HuH-7 (cell line): ENCODE measurements at places on chromosomes 4 and X.

DNA sequence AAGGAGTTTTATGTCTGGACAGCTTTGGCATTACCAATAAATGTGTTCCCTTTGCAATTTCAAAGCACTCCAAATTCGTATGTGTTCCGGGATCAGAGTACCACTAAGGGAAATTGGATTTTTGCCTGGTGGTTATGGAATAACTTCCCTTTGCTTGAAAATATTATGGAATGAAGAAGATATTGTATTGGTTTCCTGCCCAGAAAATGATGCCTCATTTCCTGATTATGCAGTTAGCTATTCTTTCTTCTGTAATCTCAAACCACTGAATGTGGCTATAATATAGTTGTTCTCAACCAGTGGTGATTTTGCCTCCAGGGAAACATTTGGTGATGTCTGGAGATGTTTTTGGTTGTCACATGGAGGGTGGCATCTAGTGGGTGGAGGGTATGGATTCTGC lies 142.9 kb downstream of the PCDH7 start:
- DNase-seq, result no peak

DNA sequence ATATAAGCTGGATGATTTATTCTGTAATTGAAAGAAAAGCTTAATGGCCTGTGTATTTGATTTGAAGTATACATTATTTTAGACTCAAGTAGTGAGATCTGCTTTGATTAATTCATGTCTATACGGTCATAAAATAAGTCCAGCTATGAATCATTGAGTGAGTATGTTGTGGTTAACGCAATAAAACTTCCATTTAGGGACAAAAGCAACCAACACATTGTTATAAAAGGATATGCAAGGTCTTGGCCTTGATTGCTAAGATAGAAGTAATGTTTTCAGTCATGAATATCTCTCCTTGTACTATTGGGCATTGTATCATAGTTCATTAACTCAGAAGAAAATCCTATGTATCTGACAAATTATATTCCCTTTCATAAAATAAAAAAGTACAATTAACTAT lies 162.1 kb downstream of the EPHA5 start:
- DNase-seq, result no peak

DNA sequence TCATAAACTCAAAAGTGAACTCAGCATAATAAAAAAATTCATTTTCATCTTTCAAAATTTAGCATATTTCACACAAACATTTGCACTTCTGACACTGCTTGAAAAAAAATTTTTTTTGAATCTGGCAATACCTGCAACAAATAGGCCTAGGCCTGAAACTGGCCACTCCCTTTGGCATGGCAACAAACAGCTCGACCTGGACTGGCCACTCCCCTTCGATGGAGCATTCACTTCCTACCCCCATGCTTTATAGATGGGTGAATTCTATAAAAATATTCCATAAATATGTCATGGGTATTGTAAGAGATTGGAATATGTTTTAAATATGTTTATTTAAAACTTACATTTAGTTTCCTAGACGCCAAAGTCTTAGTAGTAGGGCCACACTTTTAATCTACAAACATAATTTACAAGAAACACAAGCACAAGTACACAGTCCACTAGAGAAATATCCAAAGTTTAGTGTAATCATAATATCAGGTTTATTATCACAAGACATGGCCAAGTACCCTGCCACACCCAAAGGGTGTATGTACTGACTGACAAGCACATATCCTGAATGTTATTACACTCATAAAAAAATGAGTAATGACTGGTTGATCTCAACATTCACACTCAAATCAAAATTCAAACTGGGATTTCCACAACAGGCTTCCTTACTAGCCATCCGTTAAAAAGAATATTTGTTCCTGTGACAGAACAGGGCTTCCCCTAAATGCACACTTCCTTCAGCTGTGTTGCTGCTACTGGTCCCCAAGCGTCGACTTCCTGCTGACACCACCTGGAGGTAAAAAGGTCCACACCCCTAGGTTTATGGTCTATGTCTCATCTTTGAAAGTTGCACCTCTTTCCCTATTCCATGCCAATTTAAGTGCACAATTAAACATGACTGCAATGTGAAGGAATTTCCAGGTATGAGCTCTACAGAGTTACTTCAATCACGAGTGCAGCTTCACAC lies 271.5 kb downstream of the NR3C2 start:
- DNase-seq, result no peak

GRCh38 chrX:141439651-141440050 lies 144.9 kb downstream of the SPANXA1 start:
- DNase-seq, result no peak

DNA sequence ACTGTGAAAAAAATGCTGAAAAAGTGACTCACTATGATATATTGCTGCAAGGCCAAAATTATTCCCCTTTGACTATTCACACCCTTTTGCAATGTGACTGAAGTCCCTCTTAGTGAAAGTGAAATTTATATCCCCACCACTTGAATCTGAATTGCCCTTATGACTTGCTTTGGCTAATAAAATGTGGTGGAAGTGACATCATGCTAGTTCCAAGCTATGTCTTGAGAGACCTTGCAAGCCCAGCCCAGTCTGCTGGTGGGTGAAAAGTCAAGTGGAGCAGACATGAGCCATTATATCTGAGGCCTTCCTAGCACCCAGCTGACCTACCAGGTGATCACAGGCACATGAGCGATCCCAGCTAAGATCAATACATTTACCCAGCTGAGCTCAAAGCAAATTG lies 94.7 kb downstream of the LINC00632 start:
- DNase-seq, result no peak

GRCh38 chr4:108466936-108467902 lies 153.2 kb upstream of the RPL34 start:
- no peak for DNase-seq

DNA sequence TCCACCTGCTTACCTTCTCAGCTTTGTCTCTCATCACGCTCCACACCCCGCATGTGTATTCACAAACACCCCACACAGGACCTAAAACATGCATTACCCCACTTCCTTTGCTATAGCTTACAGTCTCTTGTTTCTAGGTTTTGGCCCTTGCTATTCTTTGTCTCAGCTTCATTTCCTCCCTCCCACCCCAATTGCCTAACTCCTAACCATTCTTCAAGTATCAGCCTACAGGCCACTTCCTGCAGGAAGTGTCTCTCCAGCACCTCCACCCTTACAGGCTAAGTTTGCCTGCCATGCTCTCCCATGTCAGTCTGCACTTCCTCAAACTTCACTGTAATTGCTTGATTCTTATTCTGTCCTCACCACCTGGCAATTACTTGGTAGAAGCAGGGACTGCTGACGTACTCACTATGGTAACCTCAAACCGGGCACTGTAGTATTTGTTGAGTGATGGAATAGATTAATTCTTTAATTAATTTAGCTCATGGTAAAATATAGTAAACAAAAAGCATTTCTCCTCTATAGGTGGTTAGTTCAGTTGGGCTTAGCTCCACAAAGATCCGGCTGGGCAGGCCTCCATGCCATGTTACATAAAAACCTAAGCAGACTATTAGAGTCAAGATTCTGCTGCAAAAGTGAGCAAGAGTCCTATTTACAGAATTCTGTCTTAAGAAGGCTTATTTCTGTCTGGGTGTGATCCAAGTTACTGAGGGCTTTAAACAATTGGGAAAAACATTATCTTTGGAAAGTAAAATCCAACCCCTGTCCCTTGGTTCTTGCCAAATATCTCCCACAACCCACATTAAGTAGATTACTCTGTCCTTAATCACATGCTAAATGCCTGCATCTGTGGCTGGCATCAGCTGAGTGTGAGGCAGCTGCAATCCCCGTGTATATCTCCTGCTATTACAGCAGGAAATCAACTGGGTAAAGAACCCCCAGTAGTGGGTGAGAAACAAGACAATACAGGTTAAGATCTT lies 124.7 kb upstream of the CPEB2 start:
- DNase-seq, result no peak

DNA sequence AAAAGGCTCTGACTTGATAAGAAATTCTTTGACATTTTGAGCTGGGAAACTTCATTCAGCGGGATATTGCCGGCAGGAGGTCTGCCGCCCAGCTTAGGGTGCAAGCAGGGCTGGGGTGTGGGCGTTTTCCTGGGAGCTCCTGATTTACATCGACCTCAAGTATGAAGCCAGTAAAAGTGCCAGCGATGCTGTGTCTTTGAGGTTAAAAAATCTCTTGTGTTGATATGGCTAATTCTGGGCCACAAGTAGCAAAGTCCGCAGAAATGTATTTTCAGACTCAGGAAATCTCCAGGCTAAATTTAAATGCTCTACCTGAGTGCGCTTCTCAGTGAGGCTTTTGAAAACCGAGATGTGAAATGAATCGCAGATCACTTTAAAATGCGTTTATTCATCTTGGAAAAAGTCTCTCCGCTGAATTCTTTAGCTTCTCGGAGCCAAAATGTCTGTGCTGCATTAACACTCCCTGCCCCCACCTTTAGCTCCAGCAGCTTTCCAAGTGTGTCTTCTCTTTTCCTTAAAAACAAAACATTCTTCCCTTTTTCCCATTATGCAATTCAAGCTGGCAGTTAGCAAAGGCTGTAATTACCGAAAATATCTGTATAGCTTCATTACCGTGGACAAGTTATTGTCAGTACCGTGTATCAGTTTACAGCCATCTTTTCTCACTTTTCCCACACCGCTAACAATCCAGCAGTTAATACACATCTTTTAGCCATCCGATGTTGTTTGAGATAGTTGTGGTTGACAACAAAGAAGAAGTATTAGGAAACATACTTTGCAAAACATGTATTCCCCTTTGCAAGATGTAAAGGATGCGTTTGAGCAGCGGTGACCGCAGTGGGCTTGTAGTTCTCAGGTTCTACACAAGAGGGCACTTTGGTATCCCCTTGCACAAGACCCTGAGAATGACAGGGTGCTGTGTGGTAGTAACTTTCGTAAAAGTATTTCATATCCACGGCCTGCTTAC lies 136.0 kb upstream of the STX18 start:
- peak; percentile 34 for DNase-seq

DNA sequence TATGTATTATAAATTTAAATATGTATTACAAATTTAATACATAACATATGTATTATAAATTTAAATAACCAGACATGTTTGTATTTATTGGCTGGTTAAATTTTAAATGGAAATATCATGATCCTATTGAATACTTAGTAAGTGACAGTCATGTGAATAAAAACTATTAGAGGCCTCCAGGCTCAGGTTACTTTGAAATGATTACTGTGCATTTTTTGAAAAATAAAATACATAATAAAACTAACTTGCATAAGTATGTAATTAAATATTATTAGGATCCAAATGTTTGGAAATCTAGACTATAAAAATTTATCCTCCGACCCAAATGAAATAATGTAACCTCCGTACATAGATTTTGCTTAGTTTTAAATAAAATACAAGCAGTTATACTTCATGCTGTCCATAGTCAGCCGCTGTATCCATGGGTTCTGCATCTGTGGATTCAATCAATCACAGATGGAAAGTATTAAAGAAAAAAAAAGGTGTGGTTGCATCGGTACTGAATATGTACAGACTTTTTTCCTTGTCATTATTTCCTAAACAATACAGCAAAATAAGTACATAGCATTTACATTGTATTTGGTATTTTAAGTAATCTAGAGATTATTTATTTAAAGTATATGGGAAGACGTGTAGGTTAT lies 140.7 kb downstream of the WDFY3 start:
- no peak for DNase-seq

DNA sequence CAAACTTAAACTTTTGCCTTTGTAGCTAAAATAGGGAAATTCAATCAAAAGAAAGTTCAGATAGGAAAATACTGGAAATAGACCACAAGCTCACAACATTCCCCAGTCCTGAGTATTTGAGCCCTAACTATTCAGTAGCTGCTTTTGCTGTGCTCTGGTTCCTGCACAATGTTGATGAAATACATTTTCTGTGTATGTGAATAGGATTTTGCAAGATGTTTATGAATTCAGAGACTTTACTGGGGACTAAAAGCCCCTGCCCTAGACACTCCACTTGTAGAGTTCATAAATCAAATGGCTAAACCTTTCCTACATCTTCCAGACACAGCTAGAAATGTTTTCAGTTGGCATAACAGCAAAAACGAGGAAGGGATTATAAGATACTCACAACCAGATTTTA lies 105.9 kb downstream of the FBXO8 start:
- DNase-seq, result no peak

DNA sequence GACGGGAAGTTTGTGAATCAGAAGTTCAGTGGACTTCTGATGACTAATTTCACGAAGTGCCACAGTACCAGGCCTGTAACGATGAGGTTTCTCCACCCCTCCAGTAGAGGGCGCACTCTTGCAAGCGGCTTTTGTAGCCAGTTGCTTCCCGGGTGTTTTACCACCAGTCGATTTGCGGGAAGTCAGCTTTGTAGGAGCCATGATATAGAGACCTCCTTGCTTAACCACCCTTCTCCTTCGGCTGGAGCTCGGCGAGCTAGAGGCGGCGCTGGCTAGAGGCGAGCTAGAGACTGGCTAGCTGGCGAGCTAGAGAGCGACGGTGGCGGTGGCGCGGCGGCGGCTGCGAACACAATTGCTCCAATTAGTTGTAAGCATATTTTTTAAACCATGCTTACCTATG lies 72.0 kb downstream of the IL1RAPL1 start:
- no peak for DNase-seq

DNA sequence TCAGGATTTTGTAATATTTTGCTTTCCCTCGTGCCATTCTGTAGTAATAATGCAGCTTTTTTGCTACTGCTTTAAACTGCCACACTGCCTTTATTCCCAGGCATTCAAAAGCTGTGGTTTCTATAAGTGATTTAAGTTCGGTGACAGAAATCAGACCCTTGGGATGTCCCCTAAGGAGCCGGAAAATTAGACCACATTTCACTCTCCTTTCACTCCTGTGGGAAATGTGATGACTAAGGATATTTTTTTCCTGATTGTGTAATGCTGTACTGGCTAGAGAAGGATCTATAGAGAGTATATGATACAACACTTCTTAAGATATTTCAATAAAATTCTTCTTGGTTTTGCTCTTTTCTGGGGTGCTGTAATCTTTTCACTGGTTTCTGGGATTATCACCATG lies 24.4 kb downstream of the UGT2A3 start:
- DNase-seq, result no peak

- no peak for DNase-seq
These were observed 83.5 kb upstream of the LIMCH1 start for GRCh38 chr4:41454423-41454822.

DNA sequence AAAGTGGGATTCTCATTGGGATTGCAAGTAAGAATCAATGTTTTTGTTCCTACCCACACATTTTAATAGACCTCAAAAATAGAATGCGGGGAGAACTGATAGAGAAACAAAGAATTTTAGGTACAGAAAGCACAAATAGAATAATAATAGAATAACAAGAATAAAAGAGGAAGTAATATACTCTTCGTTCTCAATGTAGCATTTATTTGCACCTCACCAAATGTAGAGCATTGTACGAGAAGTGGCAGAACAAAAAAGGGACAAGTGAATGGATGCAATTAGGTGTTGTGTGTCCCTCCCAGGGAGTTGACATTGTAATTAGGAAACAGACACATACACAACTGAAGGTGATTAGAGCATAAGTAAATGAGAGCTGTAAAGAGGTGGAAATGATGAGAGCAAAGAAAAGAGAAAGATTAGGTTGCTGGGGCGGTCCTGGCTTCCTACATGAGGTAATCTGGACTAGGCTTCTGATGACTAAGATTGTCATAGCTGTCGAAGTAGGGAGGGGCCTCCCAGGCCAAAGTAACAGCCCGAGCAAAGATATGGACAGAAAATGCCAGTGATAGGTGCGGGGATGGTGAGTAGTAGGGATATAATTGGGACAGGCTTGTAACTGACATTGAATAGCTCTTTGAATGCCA lies 10.4 kb downstream of the RAB9A start:
- DNase-seq, result no peak

- no peak for DNase-seq
These were observed 101.9 kb downstream of the FAM53A start for GRCh38 chr4:1582227-1582626.
